Hypothalamus (tissue), 51 donors: ENCODE measurements at places on chromosomes 7 and 10.

DNA sequence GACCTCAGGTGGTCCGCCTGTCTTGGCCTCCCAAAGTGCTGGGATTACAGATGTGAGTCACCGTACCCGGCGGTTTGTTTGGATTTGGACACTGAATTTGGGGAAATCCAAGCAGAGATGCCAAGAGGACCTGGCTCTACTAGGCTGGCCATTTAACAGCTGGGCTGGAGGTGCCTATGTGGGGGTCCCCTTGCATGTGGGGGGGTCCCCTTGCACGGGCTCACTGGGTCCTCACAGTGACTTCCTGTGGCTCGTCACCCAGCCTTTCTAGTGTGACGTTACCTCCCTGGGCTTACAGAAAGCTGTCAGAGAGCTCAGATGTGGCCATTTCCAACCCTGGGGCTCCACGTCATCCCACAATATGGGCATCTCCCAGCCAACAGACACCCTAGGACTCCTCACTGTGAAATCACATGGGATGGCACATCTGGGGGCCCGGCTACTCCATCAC lies 49.3 kb upstream of the GNA12 start:
- DNase-seq, result no peak

GRCh38 chr10:120477021-120477742 lies 20.2 kb downstream of the PLPP4 start:
- DNase-seq, result no peak

DNA sequence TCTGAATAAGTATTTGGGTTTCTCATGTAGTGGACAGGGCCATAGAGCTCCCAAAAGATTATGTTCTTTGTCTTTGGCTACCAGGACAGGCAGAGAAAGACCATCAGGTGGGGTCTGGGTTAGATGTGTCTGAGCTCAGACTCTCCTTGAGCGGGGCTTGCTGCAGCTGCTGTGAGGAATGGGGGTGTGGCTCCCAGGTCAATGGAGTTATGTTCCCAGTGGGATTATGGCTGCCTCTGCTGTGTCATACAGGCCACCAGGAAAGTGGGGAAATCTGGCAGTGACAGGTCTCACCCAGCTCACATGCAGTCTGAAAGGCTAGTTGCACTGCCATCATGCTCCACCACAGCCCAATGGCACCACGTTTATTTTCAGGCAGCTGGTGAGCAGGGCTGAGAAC lies 97.0 kb upstream of the FERD3L start:
- no peak for DNase-seq

DNA sequence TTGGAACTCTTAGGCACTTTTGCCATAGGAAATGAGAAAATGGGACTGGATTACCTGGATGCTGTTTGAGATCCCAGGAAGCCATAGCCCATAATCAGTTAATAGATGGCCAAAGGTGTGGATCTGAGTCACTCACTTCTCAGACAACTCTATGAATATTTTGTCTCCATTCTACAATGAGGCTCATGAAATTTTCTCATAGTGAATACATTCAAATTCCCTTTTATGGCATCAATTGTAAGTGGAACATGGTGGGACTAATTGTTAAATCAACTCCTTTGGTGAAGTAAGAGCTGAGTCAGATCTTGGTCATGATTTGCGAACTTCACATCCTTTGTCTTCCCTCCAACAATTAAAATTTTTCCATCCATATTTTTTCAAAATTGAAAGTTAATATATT lies 222.1 kb downstream of the ARL4A start:
- DNase-seq, result no peak

DNA sequence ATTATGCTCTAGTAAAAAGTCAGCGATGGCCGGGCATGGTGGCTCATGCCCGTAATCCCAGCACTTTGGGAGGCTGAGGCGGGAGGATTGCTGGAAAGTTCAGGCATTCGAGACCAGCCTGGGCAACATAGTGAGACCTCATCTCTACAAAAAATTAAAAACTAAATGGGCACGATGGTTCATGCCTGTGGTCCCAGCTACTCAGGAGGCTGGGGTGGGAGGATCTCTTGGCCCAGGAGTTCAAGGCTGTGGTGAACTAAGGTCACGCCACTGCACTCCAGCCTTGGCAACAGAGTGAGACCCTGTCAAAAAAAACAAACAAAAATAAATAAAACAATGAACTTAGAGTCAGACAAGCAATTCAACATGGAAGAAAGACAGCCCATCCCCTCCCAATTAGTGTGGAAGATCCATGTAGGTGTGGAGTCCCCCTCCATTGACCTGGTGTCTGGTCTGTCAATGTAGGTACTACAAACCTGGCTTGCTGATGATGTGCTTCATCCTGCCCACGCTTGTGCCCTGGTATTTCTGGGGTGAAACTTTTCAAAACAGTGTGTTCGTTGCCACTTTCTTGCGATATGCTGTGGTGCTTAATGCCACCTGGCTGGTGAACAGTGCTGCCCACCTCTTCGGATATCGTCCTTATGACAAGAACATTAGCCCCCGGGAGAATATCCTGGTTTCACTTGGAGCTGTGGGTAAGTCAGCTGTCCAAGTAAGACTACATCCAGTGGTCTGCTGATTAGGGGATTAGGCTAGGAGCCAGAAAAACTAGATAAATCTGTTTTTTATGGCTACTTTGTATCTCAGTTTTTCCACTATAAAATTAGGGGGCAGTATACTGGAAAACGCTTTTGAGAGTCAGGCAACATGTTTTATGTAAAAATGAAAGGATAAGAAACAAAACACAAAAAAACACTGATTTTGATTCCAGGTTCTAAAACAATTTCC lies 9.3 kb downstream of the SCD start:
- DNase-seq, result no peak

DNA sequence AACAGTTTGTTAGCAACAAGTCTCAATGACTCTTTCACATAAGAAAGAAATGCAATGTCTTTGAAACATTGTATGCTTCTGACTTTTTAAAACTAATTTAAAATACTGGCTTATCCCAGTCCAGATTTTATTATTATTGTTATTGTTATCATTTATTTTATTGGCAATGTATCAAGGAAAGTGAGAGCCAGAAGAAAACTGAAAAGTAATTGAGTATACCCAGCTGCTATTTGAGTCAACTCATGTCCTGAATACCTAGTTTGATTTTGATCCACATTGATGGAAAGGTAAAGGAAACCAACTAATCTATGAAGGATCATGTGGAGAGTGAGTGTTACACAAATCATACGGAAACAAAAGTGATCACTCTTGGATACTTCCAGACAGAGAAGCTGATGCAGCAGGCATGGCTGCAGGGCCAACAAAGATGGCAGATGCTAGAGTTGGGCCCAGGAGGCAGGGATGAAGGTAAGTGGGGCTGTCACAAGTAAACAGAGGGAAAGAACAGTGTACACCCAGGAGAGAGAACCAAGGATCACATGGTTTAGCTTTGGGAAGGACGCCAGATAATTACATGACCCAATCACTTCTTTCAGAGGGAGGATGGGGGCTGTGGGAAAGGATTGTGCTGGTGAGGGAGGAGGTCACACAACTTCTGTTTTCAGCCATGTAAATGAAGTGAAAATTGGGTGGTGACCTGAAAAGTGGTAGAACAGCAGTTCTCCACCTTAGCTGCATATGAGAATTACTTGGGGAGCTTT lies 179.2 kb upstream of the NAMPT start:
- DNase-seq, result no peak

DNA sequence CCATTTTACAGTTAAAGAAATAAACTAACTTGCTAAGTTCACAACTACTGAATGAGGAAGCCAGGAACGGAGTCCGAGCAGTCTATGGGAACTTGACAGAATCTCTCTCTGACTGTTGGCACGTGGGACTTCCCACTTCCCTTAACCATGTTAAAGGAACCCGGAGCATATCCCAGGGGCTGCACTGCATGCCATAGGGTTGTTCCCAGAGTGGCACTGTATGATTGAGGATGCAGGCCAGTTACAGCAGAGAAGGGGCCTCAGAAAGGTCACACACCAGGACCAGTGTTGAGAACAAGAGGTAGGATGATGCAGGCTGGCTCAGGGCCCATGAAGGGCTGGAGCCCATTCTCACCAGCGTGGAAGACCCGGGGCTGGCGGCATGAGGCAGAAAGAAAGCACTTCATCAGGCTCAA lies 201.8 kb downstream of the NSUN6 start:
- DNase-seq, result peak; percentile 3

DNA sequence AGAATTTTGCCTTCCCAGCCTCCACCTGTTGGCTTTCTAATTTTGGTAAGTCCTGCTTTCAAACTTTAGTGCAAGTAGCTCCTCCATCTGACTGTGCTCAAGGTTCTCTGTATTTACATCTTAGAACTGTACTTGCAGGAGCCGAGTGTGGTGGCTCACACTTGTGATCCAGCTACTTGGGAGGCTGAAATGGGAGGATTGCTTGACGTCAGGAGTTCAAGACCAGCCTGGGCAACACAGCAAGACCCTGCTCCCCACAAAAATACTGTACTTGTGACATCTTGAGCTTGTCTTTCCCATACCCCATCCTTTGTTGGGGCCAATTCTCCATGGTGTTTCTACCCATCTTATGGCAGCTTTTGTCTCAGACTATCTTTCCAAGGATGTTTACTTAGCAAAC lies 4.7 kb upstream of the VDAC2 start:
- no peak for DNase-seq

GRCh38 chr10:34351161-34351560 lies 463.9 kb downstream of the PARD3 start:
- DNase-seq, result no peak

GRCh38 chr7:110224643-110225042 lies 866.3 kb upstream of the LRRN3 start:
- no peak for DNase-seq
